ENCODE measurements at places on chromosomes 4 and X. TPM values are rescaled to one million over a fixed set of nuclear protein-coding genes. Genes with fewer than 3 reads are reported as not detected.

Gene PDE6B
- 15.7 TPM for polyA plus RNA-seq

Gene CD40LG
- 0.20 TPM for polyA plus RNA-seq

Gene NDST3
- polyA plus RNA-seq = 1.7 TPM

Gene ANXA5
- polyA plus RNA-seq = 679 TPM

Gene PPARGC1A
- polyA plus RNA-seq = 6.2 TPM

Gene PRKG2
- polyA plus RNA-seq = 4.2 TPM

Gene SLC16A2
- 26.1 TPM for polyA plus RNA-seq

Gene STK32B
- 3.7 TPM for polyA plus RNA-seq

Gene DCX
- polyA plus RNA-seq = 0.32 TPM

Gene SOD3
- 19.1 TPM for polyA plus RNA-seq

Gene GPR119
- not detected for polyA plus RNA-seq

Gene EDNRA
- polyA plus RNA-seq = 108 TPM

Gene LRCH2
- polyA plus RNA-seq = 17.9 TPM

Gene SOWAHD
- polyA plus RNA-seq = 0.66 TPM

Gene WFS1
- 33.8 TPM for polyA plus RNA-seq

Gene FGFBP1
- polyA plus RNA-seq = not detected

Gene TLL1
- polyA plus RNA-seq = 4.0 TPM

Gene MAGEA2B
- polyA plus RNA-seq = not detected

Gene EPGN
- not detected for polyA plus RNA-seq

Gene ZNF157
- 1.1 TPM for polyA plus RNA-seq

Gene KCTD8
- 0.18 TPM for polyA plus RNA-seq

Gene CDKL2
- polyA plus RNA-seq = 2.2 TPM

Gene PWWP3B
- 4.6 TPM for polyA plus RNA-seq

Gene PPBP
- 20.2 TPM for polyA plus RNA-seq

Gene NSUN7
- 12.5 TPM for polyA plus RNA-seq

Gene PCSK1N
- polyA plus RNA-seq = 3.4 TPM

Gene CXCL1
- 0.83 TPM for polyA plus RNA-seq

Gene INTS6L
- polyA plus RNA-seq = 40.6 TPM

Gene HAND2
- polyA plus RNA-seq = 0.41 TPM

Gene STEEP1
- polyA plus RNA-seq = 32.5 TPM

Gene HELQ
- 23.4 TPM for polyA plus RNA-seq

Gene PRRG1
- polyA plus RNA-seq = 15.0 TPM

Gene CCKAR
- polyA plus RNA-seq = 0.29 TPM

Gene ESX1
- not detected for polyA plus RNA-seq

Data from left lung (tissue), 14 donors.